Left ventricle myocardium inferior (tissue), 1 donor: ENCODE measurements at places on chromosomes 5 and 9.

DNA sequence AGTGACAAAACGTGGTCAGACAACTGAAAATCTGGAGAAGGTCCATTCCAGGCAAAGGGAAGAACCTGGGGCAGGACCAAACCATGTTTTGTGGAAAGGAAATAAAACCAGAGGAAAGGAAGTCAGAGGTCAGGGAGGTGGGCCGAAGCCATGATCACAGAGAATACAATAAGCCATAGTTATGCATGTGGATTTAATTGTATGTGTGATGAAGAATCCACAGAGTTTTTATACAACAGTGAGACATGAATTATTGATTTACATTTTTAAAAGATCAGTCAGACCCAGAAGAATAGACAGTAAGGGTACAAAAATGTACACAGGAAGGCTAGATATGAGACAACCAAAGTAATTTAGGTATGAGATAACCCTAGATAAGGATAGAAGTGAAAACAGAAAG lies 20.8 kb downstream of the TTC33 start:
- no peak for DNase-seq

DNA sequence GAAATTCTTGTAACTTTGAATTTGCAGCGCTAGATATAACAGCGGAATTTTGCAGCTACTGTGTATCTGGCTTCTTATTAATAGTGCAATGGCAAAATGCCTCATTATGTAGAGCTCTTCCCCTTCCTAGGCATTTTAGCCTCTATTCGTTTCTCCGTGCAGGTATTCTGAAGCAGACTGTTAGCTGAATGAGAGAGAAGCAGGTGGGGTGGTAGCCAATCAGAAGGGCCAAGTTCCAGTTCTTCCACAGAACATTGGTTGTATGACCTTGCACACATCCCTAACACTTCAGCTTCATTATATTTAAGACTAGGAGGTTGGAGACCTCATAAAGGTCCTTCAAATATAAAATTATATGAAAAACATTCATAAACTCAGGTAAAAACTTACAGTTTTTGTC lies 1.2 kb upstream of the VPS13A start:
- DNase-seq: no peak

DNA sequence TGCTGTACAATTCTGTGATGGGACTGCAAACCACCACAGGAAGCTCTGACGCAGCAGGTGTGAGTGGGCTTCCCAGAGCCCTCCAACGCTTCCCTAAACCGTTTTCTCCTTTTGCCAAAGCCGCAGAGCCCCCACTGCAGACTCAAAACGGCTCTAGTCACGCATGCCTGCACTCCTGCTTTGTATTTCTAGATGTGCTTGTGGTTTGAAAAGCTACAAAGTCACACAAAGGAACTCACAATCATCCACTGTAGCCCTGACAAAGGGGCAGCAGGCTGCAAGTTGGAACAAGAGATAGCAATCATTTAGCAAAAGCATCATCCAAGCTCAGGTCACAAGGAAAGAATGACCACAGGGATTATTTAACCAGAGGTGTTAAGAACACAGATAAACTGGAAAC lies 79.3 kb downstream of the PTPN3 start:
- DNase-seq: no peak

GRCh38 chr5:170985486-170985885 lies 123.7 kb downstream of the RANBP17 start:
- no peak for DNase-seq
